ENCODE measurements at places on chromosomes 13 and 19. TPM values are rescaled to one million over a fixed set of nuclear protein-coding genes. Genes with fewer than 3 reads are reported as not detected.

The ADAMTSL5 gene
- not detected for polyA plus RNA-seq

DNA sequence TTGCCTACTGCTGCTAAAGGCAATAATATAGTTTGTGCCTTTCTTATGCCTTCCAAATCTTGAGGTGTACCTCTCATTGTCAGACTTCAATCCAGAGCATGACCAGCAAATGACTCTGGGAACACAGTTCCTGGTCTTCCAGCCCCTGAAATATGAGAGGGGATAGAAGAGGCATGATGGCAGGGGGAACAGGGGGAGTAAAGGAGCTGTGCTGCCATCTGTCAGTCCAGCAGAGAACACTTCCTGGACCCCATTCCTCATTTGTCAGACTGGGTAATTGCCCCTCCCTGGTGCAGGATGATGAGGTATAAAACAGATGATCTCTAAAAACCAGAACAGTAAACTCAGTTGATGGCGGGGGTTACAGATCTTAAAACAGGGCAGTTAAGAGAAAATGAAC, 618.7 kb downstream of the DIAPH3 start:
- no peak overlapping the region for H3K4me3 ChIP-seq
- no peaks in the 10 kb centered on the region for H3K27me3 ChIP-seq
- H3K4me1 ChIP-seq, result no peaks in the 10 kb centered on the region
- H3K36me3 ChIP-seq, result no peaks in the 10 kb centered on the region
- no peak for DNase-seq

The RNF225 gene
- polyA plus RNA-seq, result not detected

The PSG2 gene
- polyA plus RNA-seq, result not detected

The ICAM4 gene
- 17.3 TPM for polyA plus RNA-seq

GRCh38 chr13:101341464-101341863, 74.8 kb downstream of the NALCN start:
- no peaks in the 10 kb centered on the region for H3K27me3 ChIP-seq
- no peak for DNase-seq
- H3K4me1 ChIP-seq, result no peaks in the 10 kb centered on the region
- H3K36me3 ChIP-seq, result no peaks in the 10 kb centered on the region

DNA sequence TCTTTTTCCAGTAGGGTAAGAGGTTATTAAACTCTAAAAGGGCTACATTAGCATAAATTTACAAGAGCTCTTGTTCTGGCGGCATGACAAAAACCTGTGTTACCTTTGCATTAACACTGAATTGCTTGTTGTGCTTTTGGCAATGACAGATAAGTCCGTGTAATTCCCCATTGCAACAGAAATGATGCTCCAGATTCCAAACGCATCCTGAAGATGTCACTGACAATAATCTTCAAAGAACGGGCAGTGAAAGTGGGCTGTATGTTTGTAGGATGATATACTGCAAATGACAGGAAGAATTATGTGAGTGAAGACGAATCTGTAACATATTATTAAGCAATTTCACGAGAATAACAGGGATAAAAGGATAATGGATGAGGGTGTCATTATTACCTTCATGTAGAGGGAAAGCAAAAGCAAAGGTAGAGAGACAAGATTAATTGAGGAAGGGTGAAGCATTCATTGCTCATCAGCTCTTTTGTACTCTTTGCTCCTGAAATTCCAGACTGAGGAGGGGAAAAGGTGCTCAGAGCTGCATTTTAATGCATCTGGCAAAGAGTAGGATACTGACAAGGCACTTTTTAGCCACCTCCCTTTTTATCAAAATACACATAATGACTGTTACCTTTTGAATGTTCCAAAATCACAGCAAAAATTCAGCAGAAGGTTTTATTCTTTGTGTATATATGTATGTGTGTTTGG, 38.5 kb upstream of the MAB21L1 start:
- no peak for DNase-seq
- no peaks in the 10 kb centered on the region for H3K27me3 ChIP-seq
- H3K36me3 ChIP-seq, result no peaks in the 10 kb centered on the region
- H3K27ac ChIP-seq, result no peak overlapping the region
- peaks cover 4% of the 10 kb centered on the region for H3K4me1 ChIP-seq

- H3K27ac ChIP-seq, result peak overlapping the region; percentile 94
- H3K27me3 ChIP-seq, result no peaks in the 10 kb centered on the region
- peak overlapping the region; percentile 94 for H3K4me3 ChIP-seq
Measured at GRCh38 chr19:12611361-12611699, 610 bp downstream of the ZNF791 start.

The GGN gene
- polyA plus RNA-seq, result 0.56 TPM

- H3K27ac ChIP-seq, result no peak overlapping the region
- no peaks in the 10 kb centered on the region for H3K27me3 ChIP-seq
- no peak overlapping the region for H3K4me3 ChIP-seq
- H3K4me1 ChIP-seq, result no peaks in the 10 kb centered on the region
- H3K36me3 ChIP-seq, result no peaks in the 10 kb centered on the region
Measured at GRCh38 chr13:100434010-100434763, 154.4 kb downstream of the GGACT start.

DNA sequence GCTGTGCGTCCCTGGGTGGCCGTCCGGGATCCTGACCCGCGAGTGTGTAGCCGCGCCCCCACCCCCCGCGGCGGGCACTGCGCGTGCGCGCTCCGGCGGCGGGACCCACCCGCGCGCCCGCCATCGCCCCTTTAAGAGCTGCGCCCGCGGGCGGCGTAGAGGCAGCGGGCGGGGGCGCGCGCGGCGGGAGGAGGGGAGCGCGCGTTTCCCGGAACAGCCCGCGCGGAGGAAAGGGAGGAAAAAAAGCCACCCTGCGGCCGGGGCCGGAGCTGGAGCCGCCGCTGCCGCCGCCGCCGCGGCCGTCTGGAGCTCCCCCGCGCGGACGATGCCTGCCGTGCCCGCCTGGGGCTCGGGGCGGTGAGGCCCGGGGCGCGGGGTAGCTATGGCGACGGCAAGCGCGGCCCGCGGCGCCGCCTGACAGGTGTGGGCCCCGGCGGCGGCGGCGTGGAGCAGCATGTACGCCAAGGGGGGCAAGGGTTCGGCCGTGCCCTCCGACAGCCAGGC, at the start of gene SSBP4:
Gene SSBP4, plus strand, starts transcription at position 204 of the 504 bp plus-strand sequence. Its CDS starts 251 bp downstream, at position 455.
- no peaks in the 10 kb centered on the region for H3K36me3 ChIP-seq
- peak; percentile 69 for DNase-seq
- peak within 1 kb of the TSS; percentile 74 for H3K4me3 ChIP-seq
- H3K27me3 ChIP-seq, result no peaks in the 10 kb centered on the region
- H3K4me1 ChIP-seq, result peaks cover 85% of the 10 kb centered on the region
